ENCODE measurements at places on chromosomes 3 and 15.

- no peak for DNase-seq
Observed at GRCh38 chr15:88250826-88251225, 5.7 kb downstream of the NTRK3 start.

- no peak for DNase-seq
Observed at GRCh38 chr15:64653757-64654156, 121.6 kb downstream of the RBPMS2 start.

- DNase-seq = no peak
Observed at GRCh38 chr3:79902151-79902550, 134.4 kb upstream of the ROBO1 start.

GRCh38 chr3:108713009-108713516 is 44.1 kb downstream of the RETNLB start:
- no peak for DNase-seq

DNA sequence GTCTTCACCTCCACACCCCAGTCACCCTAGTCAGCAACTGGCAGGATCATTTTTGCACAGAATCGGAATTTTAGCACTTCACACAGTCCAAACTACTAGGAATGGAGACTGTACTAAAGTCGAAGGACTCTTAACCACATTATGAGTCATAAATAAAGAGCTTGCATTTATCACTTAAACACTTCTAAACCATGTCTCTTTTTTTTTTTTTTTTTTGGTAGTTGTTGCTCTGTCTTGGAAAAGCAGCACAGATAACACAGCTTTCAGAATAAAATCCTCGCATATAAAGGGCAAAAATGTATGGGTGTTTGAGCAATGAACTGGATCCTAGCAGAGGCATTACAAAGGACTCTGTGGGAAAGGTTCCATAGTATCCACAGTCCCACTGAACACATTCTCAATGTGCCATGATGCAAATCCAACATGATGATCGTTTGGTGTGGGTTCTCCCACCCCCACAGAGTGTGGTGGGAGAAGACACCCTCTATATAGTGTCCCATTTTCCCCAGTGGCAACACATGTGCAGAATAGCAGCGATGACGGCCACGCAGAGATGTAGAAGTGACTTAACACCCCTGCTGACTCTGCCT is 47.1 kb downstream of the FOXP1 start:
- no peak for DNase-seq

DNA sequence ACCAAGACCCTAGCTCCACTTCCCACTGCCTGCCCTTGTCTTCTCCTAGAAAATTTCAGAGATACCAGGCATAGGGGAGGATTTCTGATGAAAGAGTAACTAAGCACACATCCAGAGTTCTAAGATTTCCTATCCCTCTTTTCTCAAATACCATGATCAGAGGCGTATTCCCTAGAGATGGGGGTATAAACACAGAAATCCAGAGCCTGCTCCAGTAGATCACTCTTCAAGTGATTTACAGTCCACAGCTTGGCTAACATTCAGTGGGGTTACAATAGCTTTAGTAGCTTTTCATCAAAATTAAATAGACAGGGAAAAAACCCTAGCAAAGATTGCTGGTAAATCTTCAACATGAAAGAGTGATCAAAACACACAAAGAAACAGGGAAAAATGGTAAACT is 800.7 kb upstream of the GRM7 start:
- no peak for DNase-seq

- no peak for DNase-seq
Observed at GRCh38 chr15:98163319-98164045, 203.0 kb downstream of the ARRDC4 start.

- DNase-seq = no peak
Observed at GRCh38 chr15:73338058-73338457, 30.7 kb downstream of the HCN4 start.

GRCh38 chr3:139518926-139519842 is 20.4 kb downstream of the RBP1 start:
- no peak for DNase-seq

DNA sequence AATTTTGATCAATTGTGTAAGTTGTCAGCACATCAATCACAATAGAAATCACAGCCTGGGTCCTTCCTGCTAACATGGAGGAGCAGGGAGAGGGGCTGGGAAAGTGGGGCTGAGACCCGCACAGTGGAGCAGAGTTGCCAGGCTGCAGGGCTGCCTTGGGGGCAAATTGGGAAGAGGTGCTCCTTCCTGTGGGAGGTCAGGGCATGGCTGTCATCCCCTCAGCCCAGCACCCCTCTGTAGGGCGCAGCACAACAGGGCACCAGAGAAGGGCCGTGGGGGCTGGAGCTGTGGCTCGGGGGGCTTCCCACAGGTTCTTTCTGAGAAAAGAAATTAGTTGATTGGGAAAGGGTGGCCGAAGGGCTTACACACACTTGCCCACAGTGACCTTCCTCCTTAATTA is 126.3 kb downstream of the NSMCE3 start:
- no peak for DNase-seq

DNA sequence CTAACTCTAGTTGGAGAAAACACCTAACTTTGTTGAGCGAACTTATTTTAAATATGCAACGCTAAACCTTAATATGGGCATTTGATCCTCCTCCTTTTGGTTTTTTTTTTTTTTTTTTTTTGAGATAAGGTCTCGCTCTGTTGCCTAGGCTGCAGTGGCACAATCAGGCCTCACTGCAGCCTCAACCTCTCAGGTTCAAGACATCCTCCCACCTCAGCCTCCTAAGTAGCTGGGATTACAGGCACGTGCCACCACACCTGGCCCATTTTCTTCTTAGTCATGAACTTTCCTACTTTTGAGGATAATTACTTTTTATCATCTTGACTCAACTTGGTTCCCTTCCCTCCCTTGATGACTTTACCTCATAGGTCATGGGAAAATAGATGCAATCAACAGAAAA is 3.9 kb downstream of the NUSAP1 start:
- no peak for DNase-seq

- DNase-seq = no peak
Observed at GRCh38 chr3:143848704-143849103, 436 bp upstream of the SLC9A9 start.

- no peak for DNase-seq
Observed at GRCh38 chr3:138213398-138214085, 26.4 kb downstream of the ARMC8 start.

GRCh38 chr3:119609301-119609700 is 11.6 kb downstream of the PLA1A start:
- no peak for DNase-seq

DNA sequence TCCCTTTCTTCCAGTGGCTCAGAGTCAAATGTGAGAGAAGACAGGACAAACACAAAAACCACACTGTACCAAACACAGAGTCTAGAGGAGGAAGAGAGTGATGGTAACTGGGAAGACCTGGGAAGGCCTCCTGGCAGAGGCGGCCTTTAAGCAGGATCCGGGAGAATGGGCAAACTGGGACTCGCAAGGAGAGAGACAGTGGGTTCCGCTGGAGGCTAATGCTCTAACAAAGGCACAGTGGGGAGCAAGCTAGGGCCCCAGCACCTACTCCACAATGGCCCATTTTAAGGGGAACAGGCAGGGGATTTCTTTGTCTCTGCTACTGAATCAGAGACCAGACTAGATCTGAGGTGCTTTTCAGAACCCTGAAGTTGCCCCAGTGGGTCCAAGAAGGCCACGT is 81.4 kb upstream of the HES1 start:
- DNase-seq = no peak

DNA sequence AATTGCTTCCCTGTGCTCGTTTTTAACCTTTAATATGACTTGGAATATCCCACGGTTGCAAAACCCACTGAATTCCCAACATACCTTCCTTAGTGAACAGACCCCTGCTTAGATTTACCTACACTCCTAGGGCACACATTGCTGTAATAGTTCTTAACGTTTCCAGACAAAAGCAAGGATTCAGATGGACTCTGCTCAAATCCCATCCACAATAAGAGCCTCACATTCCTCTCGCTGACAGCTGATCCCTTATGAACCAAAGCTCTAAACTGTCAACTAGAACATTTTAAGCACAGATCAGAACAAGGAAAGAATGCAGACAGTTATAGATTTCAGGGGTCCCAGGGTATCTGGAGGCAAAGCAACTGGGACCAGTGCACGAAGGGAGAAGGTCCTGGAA is 248.3 kb upstream of the ICE2 start:
- DNase-seq = no peak

GRCh38 chr3:61299343-61300005 is 48.2 kb upstream of the FHIT start:
- no peak for DNase-seq

GRCh38 chr15:69857686-69858391 is 239.9 kb downstream of the TLE3 start:
- DNase-seq = no peak

DNA sequence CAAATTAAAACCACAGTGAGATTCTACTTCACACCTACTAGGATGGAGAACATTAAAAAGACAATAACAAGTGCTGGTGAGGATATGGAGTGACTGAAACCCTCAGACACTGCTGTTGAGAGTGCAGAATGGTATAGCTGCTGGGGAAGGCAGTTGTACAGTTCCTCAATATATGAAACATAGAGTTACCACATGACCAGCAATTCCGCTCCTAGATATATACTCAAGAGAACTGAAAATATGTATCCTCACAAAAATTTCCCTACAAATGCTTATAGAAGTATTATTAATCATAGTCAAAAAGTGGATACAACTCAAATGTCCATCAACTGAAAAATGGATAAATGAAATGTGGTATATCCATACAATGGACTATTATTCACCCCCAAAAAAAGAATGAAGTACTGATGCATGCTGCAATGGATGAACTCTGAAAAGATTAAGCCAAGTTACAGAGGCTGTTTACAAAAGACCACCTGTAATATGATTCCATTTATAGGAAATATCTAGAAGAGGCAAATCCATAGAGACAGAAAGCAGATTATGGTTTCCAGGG is 164.7 kb upstream of the IGF1R start:
- no peak for DNase-seq

- no peak for DNase-seq
Observed at GRCh38 chr15:69222002-69222474, 61.6 kb downstream of the GLCE start.

GRCh38 chr3:14725013-14725412 is 50.1 kb downstream of the C3orf20 start:
- no peak for DNase-seq

- no peak for DNase-seq
Observed at GRCh38 chr3:146511402-146512134, 32.8 kb downstream of the PLSCR1 start.

- no peak for DNase-seq
Observed at GRCh38 chr15:45163508-45163856, 24.3 kb downstream of the SHF start.

DNA sequence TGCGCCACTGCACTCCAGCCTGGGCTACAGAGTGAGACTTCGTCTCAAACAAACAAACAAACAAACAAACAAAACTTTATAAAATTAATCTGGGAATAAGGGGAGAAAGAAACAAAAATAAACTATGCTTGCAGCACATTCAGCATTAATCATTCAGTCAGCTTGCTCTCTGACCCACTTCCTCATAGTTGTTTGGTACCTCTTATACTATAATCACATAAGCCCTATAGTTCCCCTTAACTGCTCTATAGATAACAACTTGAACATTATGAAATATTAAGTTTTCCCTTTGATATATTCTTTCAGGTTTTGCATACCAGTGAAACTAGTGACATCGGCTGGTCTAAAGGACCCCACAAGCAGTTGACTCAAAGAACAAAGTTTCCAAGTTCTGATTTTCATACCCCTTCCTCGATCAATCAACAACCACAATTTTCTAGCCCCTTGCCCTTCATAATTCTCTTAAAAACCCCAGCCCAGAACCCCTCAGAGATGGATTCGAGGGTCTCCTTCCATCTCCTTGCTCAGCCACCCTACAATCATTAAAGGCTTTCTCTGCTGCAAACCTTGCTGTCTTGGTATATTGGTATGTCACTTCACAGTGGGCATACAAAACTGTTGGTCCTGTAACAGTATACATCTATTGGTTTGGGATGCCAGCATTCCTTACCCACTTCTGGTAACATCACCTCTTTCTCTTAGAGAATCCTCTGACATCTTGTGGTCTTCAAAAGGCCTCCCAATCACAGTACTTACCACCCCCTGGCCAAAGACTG is 26.4 kb downstream of the BCL2L10 start:
- DNase-seq = no peak

- DNase-seq = no peak
Observed at GRCh38 chr3:44421280-44421679, 56.2 kb downstream of the ZNF445 start.

DNA sequence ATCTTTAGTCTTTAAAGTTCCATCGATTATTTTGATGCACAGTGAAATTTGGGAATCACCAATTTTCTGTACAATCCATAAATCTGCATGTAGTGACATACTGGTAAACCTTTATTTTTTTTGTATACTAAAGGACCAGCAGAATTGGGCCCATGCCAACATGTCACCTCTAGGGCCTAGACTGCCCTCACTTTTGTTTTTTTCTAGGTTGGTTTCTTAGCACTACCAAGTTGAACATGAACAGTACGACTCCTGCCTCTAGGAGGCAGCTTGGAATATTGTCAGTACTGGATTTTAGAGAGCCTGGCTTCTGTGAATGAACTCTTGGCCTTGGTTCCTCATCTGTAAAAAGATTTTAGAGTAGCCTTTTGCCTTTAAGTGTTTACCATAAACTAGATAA is 32.3 kb downstream of the NKIRAS1 start:
- DNase-seq = no peak

GRCh38 chr3:184808021-184808420 is 3.9 kb upstream of the VPS8 start:
- no peak for DNase-seq

- DNase-seq = no peak
Observed at GRCh38 chr15:70240082-70240481, 142.4 kb upstream of the TLE3 start.

GRCh38 chr3:123919353-123919752 is 35.2 kb upstream of the MYLK start:
- no peak for DNase-seq

- no peak for DNase-seq
Observed at GRCh38 chr3:48565591-48566400, 2.2 kb upstream of the UCN2 start.

DNA sequence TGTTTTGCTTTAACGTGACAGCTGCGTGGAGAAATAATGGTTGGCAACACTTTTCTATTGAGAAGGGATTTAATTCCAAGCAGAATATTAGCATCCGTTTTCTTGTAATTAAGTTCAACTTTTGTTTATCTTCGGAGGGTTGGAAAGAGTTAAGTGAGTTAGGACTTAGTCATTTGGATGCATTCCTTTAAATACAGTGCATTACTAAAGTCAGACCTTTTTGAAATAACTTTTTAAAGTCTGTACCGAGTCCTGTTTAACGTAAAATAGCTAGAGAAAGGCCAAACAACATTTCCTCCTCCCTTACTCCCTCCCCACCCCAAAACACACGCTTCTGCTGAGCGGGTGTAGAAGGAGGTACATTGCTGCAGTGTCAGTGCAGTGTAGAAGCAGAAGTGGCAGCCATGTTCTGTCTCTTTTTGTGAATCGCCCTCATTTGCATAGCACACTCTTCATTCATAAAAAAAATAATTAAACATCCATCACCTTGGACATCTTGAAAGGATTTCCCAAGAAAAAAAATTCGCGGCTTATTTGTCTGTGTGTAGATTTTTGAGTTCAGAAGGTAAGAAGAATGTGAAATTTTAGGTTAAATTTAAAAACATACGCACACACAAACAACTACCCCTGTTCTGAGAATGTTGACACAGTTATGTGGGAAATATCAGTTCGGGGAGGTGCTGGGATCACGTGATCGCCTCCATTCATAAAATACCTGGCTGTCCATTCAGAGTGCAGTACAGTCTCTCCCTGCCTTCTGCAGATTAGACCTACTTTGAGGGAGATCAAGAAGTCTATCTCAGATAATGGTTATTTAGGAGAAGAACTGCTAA is 1.6 kb downstream of the SPRED1 start:
- DNase-seq = peak; percentile 60
